ENCODE measurements at places on chromosomes 2 and 18.

GRCh38 chr2:196101325-196101991 is 32.8 kb upstream of the DNAH7 start:
- DNase-seq: peak; percentile 40

- DNase-seq: no peak
These were observed 40.6 kb upstream of the RNU4ATAC start for GRCh38 chr2:121489911-121490583.

DNA sequence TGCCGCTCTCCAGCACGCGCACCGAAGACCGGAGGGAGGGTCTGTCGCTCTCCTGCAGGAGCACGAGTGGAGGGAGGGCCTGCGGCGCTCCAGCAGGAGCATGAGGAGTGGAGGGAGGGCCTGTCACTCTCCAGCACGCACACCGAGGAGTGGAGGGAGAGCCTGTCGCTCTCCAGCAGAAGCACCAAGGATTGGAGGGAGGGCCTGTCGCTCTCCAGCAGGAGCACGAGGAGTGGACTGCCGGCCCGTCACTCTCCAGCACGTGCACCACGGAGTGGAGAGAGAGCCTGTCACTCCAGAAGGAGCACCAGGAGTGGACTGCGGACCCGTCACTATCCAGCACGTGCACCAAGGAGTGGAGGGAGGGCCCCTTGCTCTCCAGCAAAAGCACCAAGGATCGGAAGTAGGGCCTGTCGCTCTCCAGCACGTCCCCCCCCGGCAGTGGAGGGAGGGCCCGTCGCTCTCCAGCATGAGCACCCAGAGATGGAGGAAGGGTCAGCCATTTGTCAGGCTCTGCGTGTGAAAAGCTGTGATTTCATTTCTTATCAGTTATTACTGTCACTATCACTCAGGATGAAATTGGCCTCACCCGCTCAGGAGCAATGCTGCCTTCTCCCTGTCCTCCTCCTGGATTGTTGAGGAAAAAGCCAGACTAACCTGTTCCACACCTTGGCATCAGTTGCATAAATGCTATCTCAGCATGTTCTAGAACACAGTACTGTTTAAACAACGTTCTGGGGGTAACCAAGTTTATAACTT is 35.9 kb downstream of the ADI1 start:
- DNase-seq: no peak

- DNase-seq: no peak
These were observed 11.3 kb upstream of the MPP4 start for GRCh38 chr2:201709747-201710146.

DNA sequence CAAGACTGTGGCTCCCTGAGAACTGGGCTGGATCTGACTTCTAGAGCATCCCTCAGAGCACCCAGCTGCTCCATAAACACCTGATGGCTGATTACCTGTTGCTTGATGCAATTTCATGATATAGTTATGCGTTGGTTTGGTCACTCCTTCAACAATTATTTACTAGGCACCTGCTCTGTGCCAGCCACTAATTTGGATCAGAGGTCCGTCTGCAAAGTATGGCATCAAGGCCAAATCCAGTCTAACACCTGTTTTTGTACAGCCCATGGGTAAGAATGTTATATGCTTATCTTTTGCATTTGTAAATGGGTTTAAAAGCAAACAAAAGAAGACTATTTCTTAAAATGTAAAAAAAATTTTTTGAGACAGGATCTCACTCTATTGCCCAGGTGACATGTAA is 348.2 kb downstream of the ALK start:
- DNase-seq: no peak

Measured in A172 (cell line).